NCI-H2081 (cell line): ENCODE measurements at places on chromosomes 7 and 10.

- no peak for DNase-seq
Observed at GRCh38 chr10:87669752-87670151, 10.1 kb downstream of the PAPSS2 start.

DNA sequence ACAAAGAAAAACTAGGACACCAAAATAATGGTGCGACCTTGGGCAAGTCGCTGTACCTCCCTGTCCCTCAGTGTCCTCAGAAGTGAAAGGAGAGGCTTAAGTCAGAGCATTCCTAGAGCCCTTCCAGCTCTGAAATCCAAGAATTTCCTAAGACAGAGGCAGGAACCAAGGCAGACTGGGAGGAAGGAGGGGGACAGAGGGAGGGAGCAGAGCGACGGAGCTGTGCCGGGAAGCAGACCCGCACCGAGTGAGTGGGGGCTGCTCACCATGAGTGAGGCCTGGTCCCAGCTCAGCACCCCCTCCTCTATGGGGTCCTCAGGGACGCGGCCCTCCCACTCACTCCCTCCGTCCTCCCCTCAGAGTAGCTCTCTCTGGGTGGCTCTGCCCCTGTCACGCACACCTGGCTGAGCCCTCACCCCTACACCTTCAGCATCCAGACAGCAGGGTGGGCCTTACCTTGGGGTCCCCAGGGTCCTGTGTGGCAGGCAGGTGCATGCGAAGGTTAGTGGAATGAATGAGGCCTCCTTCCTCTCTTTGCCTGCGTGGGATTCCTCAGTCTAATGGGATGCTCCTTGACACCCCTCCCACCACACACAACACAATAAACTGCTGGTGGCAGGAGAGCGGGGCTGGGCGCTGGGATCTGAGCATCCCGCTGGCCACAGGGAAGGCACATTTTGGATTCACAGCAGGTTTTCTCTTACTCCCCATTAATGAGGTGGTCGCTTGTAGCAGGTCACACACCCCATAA, 4.6 kb upstream of the SMARCD3 start:
- no peak for DNase-seq

GRCh38 chr10:21057436-21057835, 160.3 kb upstream of the NEBL start:
- DNase-seq, result no peak

- DNase-seq, result no peak
Observed at GRCh38 chr10:132096863-132097478, 31.2 kb downstream of the JAKMIP3 start.

DNA sequence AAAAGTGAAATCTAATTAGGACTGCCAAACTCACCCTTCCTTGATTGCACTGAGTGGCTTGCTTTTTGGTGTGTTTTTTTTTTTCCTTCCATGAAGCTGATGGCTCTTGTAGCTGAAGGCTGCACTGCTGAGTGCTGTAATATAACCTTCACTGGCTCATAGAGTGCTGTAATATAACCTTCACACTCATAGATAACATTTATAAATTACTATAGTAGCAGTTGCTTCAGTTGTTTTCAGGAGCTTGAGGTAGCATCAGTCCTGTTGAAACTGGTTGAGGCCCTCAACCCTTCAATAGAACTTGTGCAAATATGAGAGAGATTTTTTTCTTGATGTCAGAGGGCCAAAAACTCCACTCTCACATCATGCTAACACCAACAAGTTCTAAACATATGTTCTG, 404.9 kb upstream of the MBL2 start:
- no peak for DNase-seq

- no peak for DNase-seq
Observed at GRCh38 chr7:107870427-107871000, 20.5 kb upstream of the DLD start.

GRCh38 chr10:106255111-106255678, 909.3 kb downstream of the SORCS1 start:
- no peak for DNase-seq

DNA sequence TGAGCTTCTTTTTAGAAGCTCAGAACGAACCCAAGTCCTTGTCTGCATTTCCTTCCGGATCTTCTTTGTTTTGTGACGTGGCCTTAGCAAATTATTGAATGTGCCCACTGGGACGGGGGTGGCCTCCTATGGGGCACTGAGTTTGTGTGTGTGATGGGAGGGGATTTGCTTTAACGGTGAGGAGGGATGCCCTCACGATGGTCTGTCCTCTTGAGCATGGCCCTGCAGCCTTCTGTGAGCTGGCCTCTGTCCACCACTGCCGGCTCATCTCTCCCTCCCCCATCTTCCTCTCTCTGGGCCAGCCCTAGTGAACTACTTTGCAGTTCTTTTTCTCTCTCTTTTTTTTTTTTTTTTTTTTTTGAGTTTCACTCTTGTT, 62.9 kb upstream of the MKRN1 start:
- no peak for DNase-seq

- DNase-seq, result peak; percentile 69
Observed at GRCh38 chr10:77160679-77161078, 476.9 kb downstream of the KCNMA1 start.

DNA sequence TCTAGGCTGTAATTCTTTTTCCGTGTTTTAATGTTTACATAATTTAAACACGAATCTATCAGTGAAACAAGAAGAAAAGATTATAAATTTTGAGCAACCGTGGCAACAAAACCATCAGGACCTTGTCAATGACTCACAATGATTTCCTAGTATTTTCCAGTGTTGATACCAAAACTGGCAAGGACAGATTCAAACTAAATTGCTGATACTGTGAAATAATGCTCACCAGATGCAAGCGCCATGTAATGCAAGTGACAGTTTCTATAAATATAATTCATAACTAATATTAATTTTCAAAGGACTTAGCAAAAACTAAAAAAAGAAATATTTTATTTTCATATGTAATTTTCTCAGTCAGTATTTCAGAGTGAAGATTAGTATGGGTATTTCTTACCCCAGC, 203.6 kb downstream of the LRRN3 start:
- DNase-seq, result no peak

GRCh38 chr10:118753331-118754228, 1.2 kb downstream of the CACUL1 start:
- DNase-seq, result no peak

DNA sequence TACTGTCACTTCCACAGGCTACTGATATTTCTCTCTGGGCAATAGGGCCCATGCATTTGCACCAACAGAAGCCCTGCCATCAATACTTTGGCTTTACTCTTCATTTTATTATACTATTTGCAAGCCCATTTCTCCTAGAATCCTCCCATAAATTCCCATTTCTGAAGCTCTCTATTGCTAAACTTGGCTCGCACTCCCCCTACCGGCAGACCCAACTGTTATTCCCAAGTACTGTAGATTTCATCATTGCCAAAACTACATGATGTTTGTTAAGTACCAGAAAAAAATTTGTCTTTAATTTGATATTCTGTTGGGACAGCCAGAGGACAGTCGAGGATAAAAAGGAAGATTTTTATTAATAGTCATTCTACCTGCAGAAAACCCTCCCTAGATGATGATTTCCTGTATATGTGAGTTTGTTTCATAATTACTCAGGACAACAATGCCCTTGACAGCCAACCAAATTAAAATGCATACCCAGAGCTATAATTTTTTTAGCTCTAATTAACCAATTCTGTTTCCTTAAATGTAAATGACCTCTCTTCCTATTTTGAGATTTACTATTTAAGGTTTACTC, 298.6 kb downstream of the REEP3 start:
- peak; percentile 46 for DNase-seq

DNA sequence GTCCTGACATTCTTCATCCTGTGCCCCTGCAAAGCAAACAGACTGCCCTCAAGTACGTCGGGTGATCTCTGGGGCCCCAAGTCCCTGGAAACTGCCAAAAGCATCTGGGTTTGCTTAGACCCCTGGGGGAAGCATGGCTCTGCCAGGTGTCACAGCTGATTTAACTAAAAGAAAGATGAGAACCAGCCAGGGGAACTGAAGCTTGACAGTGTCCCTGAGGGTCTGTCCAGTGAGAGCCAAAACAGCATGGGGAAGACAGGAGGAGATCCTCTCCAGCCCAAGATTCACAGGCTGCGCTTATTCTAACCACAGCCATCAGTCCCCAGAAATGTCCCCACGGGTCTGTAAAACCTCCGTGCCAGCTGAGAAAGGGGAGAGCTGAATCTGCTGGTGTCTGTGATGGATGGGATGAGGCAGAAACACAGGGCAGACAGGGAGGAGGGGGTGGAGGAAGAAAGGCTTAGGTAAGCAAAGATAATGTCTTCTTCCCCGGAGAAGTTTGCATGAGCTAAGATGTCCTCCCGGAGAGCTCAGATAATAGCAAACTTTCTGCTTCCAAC, 21.3 kb downstream of the CCDC3 start:
- peak; percentile 47 for DNase-seq

- DNase-seq, result no peak
Observed at GRCh38 chr7:2373124-2373556, 18.5 kb downstream of the EIF3B start.

DNA sequence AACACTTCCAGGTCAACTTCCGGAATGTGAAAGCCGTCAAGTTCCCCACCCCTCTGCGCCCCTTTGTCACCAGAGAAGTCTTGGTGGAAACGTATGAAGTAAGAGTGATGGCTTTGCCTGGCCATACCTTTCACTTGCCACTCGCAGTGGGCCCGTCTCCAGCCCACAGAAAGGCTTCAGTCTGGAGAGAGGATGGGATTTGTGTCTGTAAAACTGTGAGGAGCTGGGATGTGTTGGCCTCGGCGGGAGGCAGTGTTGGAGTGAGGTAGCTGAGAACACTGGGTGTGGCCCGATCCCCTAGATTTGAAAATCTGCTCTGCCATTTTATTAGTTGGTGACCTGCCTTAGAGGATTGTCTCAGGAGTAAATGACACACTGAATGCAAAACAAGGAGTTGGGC, 6.4 kb downstream of the ADCK2 start:
- no peak for DNase-seq

GRCh38 chr10:75976681-75977080, 545.3 kb downstream of the LRMDA start:
- DNase-seq, result no peak

GRCh38 chr7:114889646-114890285, 32.1 kb upstream of the MDFIC start:
- DNase-seq, result no peak

- no peak for DNase-seq
Observed at GRCh38 chr7:17679458-17679857, 260.8 kb downstream of the SNX13 start.

DNA sequence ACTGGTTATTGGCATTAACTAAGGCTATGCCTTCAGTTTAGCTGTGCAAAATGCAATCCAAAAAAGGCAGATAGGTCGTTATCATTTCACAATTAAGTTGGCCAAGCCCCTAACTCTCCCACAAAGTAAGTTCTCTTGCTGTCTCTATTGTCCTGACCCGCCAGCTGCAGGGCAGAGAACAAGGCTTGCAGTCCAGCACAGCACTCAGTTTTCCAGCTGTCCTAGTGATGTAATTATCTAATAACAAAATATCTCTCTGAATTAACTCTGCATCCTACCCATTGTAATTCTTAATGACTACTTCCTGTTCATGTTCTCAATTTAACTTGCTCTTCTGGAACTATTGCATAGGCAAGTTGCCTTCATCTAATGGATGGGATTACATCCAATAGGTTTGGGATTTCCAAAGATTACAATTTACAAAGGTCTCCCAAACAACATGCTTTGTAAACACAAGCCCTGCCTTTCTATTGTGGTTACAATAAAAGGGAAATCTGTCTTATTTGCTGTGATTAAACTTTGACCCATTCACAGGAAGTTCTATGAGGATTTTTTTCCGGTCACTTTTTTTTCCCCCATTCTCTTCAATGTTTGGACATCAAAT, 55.2 kb downstream of the CDK6 start:
- peak; percentile 34 for DNase-seq

DNA sequence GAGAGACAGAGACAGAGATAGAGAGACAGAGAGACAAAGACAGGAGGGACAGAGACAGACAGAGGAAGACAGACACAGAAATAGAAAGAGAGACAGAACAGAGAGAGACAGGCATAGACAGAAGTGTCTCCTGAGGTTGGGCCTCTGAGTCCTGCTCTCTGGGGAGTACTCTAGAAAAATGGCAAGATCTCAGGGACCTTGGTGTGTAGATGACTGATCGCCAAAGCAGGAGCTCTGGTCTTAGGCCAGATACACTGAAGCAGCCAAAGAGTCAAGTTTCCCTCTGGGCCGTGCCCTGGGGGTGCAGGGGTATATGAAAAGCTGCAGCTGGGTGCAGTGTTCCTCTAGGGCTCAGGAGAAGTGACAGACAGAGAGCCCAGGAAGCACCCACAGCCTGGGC, 176.6 kb upstream of the TNS3 start:
- DNase-seq, result no peak

DNA sequence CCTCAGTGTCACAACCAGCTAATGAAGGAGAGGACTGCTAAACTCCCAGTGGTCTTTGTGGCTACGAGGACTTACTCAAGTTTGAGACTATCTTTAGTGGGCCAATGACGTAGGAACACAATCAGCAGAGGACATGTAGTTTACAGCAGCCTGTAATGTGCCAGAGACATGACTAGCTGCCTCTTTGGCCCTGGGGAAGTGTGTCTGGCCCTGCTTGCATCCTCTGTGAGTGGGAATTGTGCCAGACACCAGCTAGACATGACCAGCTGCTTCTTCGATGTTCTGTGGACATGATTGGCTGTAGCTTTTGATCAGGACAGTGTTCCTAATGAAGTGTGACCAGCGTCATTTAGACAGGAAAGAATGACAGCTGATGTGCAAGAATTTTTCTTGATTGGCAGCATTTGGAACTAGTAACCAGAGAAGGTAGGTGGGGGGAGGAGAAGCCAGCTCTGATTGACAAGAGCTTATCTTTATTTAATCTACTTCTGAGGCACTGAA, 141.7 kb downstream of the AUTS2 start:
- peak; percentile 26 for DNase-seq

- DNase-seq, result no peak
Observed at GRCh38 chr7:14270099-14270498, 280.6 kb upstream of the ETV1 start.

GRCh38 chr10:11354823-11355222, 256.6 kb downstream of the USP6NL start:
- DNase-seq, result no peak

GRCh38 chr10:8034466-8035005, 20.0 kb upstream of the GATA3 start:
- no peak for DNase-seq

DNA sequence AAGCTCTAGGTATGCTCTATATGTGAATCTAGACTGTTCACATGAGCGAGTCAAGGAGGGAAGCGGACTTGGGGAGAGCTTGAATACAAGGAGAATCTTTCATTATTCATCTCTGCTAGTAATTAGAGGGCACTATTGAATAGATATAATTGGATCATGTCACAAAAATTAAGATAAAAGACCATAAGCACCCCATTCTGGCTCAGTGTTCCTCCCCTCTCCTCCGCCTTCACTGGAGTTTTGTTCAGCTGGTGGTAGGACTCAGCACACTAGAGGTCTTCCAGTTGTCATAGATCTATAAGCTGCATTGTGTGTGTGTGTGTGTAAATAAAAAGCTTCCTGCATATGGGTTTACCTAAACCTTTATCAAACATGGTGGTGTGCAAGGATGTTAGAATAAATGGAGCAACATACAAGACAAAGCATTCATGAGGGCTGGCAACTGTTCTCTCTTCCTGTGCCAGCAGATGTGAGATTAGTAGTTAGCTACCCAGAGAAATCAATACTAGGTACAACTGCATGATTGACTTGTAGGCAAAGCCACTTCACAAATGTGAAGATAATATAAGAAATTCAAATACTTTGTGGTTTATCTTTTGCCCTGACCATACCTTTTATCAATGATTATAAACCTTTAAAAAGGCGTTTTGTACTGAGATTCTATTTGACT, 142.6 kb downstream of the CREB5 start:
- no peak for DNase-seq

- DNase-seq, result no peak
Observed at GRCh38 chr7:821688-822087, 10.6 kb upstream of the SUN1 start.

- DNase-seq, result no peak
Observed at GRCh38 chr7:64101943-64102655, 56.9 kb downstream of the ZNF727 start.
